Activated gamma-delta T cell treated with Interleukin-2 at 50 U/mL for 16 hours (primary cell): ENCODE measurements at places on chromosomes 4 and X.

DNA sequence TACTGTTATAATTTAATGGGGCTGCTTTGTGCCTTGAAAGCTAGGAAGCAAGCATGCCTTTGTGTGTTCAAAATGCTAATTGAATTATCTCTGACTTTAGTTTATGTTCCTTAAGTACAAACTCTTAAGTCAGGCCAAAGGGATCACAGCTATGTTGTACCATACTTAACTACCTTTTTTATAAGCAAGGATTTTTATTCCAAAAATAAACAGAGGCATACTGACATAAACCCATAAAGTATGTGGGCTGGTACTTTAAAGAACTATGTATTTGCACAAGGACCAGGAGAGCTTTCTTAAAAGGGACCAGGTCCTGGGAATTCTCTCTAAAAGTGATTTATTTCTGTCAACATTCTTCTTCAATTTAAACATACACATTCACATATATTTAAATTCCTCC is 57.8 kb upstream of the HCCS start:
- DNase-seq: no peak

DNA sequence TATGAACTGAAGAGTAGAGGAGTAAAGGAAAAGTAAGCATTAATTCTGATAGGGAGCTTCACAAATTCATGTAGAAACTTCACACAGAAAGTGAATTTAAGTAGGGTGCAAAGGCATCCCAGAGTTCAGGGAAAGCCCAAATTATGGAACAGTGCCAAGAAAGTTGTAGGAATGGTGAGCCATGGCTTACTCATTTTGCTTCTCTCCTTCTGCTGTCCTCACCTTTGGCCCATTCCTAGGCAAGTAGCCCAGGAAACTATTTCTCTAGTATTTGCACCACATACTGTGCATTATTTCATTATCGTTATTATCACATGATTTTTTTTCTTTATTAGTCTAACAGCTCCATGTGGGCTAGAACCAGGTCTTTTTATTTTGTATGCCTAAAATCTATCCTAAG is 34.9 kb upstream of the IL1RAPL1 start:
- DNase-seq: no peak

GRCh38 chr4:74317616-74318246 is 9.5 kb downstream of the EPGN start:
- DNase-seq: no peak

DNA sequence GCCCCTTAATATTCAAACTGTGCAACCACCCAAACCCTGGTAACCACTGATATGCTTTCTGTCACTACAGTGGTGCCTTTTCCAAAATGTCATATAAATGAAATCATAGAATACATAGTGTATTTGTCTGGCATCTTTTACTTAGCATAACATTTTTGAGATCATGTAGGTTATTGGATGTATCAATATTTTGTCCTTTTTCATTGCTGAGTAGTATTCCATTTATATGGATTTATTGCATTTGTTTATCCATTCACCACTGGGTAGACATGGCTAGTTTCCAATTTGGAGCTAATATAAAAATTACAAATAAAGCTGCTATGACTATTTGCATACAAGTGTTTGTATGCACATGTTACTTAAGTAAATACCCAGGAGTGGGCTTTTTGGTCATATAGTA is 121.6 kb downstream of the TMEM144 start:
- no peak for DNase-seq

GRCh38 chr4:144634978-144635747 is 10.8 kb upstream of the HHIP start:
- DNase-seq: no peak

DNA sequence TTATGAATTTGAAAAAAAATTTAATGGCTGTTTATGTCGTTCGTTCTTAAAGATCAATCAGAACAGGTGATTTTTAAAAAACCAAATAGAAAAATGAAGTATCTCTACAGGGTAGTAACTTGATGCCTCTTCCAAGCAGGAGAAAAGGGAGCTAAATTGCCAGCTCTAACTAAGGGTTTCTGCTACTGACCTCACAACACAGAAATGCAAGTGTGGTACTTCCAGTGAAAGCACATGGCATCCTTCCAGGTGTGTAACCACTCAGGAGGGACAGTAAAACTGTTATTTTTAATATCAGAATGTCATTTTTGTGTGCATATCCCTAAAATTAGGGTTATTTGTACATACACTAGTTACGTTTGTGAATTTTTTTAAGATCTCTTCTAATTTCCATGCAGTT is 116.8 kb upstream of the ZCCHC13 start:
- DNase-seq: no peak

GRCh38 chrX:2487366-2487765 is 13.4 kb downstream of the DHRSX start:
- no peak for DNase-seq

DNA sequence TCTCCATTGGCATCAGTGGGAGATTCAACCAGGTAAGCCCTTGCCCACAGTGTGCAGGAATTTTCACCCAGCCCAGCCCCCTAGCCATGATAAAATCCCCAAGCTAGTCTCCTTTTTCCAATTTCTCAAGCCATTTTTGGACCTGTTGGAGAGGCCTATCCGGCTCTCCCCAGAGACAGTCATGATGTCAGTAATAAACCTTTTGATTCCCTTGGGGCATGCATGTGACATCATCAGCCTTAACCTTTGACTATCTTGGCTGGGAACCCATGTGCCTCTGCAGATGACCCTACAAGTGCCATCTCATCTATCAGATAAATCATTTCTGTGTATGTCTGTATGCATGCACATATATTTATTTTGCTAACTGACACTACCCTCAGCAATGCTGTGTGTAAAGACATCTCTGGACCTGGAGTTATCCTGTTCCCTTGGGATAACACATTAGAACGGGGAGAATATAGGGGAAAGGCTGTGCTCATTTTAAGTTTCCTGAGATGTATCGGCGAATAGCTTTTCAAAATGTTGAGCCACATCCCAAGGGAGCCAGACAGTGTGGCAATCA is 51.0 kb downstream of the CYTL1 start:
- no peak for DNase-seq

- no peak for DNase-seq
Measured at GRCh38 chrX:108028854-108029253, 16.0 kb upstream of the VSIG1 start.

DNA sequence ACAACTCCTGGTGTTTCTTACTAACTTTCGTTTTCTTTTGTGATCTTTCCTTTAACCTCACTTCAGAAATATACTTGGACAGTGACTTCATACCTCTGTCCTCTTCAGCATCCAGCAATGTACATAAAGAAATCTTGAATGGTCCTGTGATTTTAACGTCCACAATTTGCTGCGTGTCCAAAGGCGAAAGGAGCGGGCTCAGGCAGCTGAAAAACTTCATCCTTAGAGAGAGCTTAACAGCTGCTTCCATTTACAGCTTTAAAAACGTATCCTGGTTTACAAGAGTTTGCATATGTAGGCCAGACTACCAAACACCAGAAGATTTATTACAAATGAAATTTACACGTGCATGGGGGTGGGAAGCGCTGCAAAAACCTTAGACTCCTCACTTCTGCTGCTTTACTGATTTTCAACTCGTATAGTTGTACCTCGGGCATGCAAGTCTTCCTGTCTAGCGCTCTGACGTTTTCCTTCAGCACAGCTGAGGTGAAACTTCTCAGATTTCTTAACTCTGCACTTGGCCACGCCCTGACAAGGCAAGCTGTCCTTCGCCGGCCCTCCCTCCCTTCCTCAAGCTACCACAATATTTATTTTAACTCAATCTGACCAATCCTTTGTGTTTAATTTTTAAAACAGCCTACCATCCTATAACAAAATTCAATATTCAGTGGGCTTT is 406.4 kb downstream of the FAM47A start:
- DNase-seq: no peak

GRCh38 chr4:140924761-140925392 is 168.7 kb upstream of the TBC1D9 start:
- DNase-seq: no peak

GRCh38 chr4:150289198-150289597 is 211.0 kb downstream of the DCLK2 start:
- DNase-seq: no peak

- no peak for DNase-seq
Measured at GRCh38 chr4:10524196-10524833, 67.1 kb upstream of the ZNF518B start.

GRCh38 chrX:14779580-14779979 is 93.3 kb downstream of the FANCB start:
- no peak for DNase-seq

GRCh38 chr4:55410431-55410830 is 14.7 kb downstream of the TMEM165 start:
- DNase-seq: no peak

DNA sequence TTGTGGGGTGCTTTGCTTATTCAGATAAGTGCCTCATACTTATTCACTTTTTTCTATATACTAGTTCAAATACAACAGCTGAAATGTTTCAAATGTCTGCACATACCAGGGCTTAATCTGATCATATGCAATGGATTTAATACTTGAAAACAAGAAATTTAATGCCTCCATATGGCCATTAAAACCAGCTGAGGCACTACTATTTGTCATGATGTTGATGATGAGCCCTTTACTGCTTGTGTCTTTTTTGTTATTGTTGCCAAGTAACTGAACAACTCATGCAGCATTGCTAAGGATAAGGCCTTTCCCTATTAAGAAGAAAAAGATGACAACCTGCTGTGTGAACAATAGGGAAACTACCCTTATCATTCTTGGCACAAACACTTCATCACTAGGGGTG is 52.5 kb downstream of the MAGEB10 start:
- no peak for DNase-seq

DNA sequence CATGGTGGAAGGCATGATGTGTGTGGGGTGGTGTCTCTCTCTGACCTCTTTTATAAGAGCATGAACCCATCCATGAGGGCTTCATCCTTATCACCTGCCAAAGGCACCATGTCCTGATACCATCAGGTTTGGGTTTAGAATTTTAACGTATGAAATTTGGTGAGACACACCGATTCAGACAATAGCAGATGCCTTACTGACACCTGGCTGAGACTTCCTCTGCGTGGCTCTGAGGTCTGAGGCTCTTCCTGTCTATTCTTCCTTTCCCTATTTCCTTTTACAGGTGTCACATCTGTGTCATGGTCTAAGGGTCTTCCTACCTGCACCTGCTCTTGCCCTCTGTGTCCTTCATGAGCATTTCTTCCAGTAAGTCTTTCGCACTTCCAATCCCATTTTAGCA is 320.7 kb upstream of the CLNK start:
- DNase-seq: no peak

DNA sequence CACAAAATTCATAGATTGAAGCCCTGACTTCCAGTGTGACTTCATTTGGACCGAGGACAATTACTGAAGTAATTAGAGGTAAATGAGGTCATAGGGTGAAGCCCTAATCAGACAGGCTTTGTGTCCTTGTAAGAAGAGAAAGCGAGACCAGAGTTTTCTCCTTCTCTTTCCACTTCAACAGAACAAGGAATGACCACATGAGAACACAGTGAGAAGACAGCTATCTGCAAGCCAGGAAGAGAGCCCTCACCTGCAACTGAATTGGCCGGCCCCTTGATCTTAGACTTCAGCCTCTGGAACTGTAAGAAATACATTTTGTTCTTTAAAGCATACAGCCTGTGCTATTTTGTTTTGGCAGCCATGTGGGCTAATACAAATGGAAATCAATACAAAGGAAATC is 67.1 kb upstream of the PRKG2 start:
- no peak for DNase-seq

DNA sequence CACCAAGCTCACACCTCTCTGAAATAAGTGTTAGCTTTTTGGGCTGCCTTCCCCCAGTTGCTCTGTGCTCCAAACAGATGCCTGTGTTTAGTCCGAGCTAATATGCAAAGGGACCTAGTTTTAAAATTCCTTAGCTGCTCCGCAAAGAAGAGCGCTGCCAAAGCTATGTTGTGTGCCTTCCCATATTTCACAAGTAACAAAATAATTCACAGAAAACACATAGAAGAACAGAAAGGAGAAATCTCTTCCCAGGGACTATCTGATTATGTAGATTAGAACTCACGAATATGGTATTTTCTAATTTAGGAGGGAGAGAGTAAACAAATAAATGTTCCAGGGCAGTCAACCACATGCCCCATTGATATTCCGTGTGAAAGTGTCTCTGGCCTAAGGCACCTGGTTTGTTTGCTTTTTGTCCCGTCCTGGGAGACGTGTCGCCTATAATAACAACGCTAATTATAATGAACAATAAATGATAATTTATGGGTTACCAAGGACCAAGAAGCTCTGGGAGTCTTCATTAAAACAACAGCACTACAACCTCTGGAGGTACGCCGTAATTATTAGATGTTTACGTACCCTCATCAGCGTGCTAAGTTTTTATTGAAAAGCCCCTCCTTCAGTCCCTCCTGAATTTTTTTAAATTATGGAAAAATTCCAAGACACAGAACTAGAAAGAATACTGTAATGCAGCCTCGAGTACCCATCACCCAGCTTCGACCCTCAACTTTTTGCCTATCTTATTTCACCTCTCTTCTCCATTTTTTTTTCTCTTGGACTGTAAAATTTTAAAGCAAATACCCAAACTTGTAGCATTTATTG is 1.2 kb upstream of the CCNG2 start:
- DNase-seq: no peak

DNA sequence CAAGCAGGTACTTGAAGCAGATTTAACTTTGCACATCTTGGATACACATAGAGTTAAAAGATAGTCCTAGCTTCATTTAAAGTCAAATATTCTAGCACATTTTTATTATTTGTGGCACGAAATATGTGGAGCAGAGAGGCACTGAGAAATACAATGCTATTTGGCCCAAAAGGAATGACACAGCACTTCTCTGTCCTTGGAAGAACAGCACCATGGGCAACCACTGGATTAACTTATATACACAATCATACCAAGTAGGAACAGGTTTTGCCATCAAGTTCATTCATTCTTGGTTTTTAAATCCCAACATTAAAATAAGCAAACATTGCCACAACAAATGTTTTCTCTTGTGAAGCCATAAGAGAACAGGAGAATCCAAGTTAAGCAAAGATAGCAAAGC is 924 bp upstream of the ENAM start:
- DNase-seq: no peak

GRCh38 chr4:177740563-177740962 is 298.3 kb upstream of the AGA start:
- no peak for DNase-seq

DNA sequence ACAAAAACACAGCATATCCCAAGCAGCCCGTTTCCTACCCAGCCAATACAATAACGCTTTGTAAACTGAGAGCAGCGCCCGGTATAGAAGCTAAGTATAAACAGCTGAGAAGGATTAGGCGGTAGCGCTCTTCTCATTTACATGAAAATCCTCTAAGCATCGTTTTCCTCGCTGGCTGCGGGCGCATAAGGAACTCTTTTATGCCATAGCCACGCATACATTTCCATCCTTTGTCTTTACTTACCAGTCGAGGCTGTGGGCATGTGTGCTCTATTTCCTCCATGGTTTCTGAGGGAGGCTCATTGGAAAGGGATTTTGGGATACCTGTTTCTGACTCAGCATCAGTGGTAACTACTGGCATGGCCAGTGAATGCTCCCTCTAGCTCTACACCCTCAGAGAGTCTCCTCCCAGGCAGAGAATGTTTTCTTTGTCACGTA is 383 bp downstream of the PCYT1B start:
- DNase-seq: no peak

- no peak for DNase-seq
Measured at GRCh38 chr4:182289809-182290208, 46.6 kb downstream of the TENM3 start.
